ENCODE measurements at places on chromosomes 16 and 17. TPM values are rescaled to one million over a fixed set of nuclear protein-coding genes. Genes with fewer than 3 reads are reported as not detected.

- no peak for DNase-seq
- H3K27ac ChIP-seq = no peak overlapping the region
- no peaks in the 10 kb centered on the region for H3K4me1 ChIP-seq
- no peak overlapping the region for H3K4me3 ChIP-seq
- peaks cover 5% of the 10 kb centered on the region for H3K27me3 ChIP-seq
Measured at GRCh38 chr17:62673614-62674362, 46.3 kb downstream of the MRC2 start.

NOL3 gene
- 5.8 TPM for polyA plus RNA-seq

DNA sequence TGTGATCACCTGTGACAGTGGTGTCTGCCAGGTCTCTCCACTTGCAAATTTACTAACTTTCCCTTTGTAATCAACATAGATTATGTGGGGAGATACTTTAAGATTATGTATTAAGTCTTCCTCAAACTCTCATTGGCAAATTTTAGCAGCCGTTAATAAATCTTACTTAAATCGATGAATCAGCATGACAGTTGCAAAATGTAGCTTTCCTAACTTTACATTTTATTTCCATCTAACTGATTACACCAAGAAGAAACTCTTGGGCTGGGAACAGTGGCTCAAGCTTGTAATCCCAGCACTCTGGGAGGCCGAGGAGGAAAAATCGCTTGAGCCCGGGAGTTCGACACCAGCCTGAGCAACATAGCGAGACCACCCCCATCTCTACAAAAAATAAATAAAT is 23.3 kb upstream of the CPNE2 start:
- no peak overlapping the region for H3K4me3 ChIP-seq
- H3K4me1 ChIP-seq = no peaks in the 10 kb centered on the region
- H3K36me3 ChIP-seq = no peaks in the 10 kb centered on the region

- no peak overlapping the region for H3K4me3 ChIP-seq
- H3K27ac ChIP-seq = no peak overlapping the region
- H3K27me3 ChIP-seq = no peaks in the 10 kb centered on the region
- H3K4me1 ChIP-seq = no peaks in the 10 kb centered on the region
Measured at GRCh38 chr16:6797223-6797622, 535.4 kb upstream of the RBFOX1 start.

PKMYT1 gene
- polyA plus RNA-seq = 11.0 TPM

GRCh38 chr17:66673668-66674276 is 161.1 kb upstream of the CACNG5 start:
- H3K27me3 ChIP-seq = no peaks in the 10 kb centered on the region
- H3K4me1 ChIP-seq = peaks cover 7% of the 10 kb centered on the region
- no peaks in the 10 kb centered on the region for H3K36me3 ChIP-seq

KIF2B gene
- not detected for polyA plus RNA-seq

SLC16A5 gene
- polyA plus RNA-seq = 25.5 TPM

DNA sequence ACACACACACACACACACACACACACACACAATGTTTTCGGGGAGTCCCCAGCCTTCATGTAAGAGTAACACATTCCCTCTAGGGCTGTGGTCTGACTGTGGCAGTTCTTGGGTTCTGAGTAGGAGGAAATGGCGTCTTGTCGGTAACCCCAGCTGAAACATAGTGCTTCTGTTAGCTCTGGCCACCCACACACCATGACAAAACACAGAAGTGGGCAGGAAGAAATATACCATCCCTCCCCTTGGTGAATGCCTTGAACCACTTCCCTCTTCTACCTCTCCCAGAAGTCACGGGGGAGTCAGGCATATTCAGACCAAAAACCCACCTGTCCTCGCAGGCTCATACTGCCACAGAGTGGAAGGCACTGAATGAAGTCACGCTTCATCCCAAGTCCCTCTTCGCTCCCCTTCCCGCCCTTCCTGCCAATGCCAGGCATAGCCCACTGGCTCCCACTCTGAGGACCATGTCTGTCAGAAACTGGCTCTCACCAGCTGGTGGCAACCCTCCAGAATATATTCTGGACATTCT is 11.5 kb downstream of the SLC35B1 start:
- peaks cover 17% of the 10 kb centered on the region for H3K27me3 ChIP-seq
- no peak for DNase-seq
- H3K27ac ChIP-seq = no peak overlapping the region
- peaks cover 15% of the 10 kb centered on the region for H3K36me3 ChIP-seq
- no peaks in the 10 kb centered on the region for H3K4me1 ChIP-seq
- H3K4me3 ChIP-seq = no peak overlapping the region

TPSAB1 gene
- polyA plus RNA-seq = 0.30 TPM

PABPN1L gene
- polyA plus RNA-seq = 0.12 TPM

DNA sequence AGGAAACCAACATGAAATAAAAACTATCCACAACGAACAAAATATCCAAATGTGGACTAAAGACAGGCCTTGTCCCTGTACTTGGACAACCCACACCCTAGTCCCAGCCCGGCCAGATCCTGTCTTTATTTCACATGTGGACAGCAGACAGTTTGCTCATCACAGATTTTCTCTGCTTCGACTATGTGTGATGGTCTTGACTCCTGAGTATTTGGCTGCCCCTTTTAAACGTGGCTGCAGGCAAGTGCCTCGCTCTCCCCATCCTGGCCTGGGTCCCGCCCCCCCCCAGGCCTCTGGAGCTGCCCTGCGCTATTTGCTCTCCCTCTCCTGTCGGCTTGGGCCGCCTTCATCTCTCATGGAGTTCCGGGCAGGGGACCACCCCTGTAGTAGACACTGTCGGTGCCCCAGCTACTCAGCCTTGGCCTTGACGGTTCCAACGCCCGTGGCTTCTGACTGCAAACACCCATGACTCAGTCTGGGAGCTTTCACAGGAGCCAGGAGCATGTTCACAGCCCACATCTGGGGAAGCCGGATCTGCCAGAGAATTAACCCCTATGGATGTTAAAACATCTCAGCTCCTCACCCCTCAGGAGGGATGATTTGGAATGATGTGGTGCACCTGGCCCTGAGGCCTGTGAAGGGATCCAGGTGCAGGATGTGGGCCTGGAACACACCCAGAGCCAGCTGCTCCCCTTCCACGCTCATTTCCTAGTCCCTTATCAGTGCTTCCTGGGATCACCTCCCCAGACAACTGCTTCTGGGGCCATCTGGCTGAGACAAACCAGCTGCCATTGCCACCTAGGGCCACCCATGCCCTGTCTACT is 229.7 kb upstream of the RPL38 start:
- H3K27ac ChIP-seq = no peak overlapping the region
- peak; percentile 26 for DNase-seq
- H3K4me3 ChIP-seq = no peak overlapping the region
- H3K36me3 ChIP-seq = no peaks in the 10 kb centered on the region

CNGB1 gene
- polyA plus RNA-seq = 7.5 TPM

GRCh38 chr16:67170168-67170948 is at the start of gene NOL3:
Gene NOL3 (plus strand): TSS chr16:67170538.
- peaks cover 99% of the 10 kb centered on the region for H3K27me3 ChIP-seq
- no peak within 1 kb of the TSS for H3K27ac ChIP-seq
- no peaks in the 10 kb centered on the region for H3K36me3 ChIP-seq
- H3K4me3 ChIP-seq = peak within 1 kb of the TSS; percentile 29

KRTAP4-1 gene
- polyA plus RNA-seq = not detected

DNA sequence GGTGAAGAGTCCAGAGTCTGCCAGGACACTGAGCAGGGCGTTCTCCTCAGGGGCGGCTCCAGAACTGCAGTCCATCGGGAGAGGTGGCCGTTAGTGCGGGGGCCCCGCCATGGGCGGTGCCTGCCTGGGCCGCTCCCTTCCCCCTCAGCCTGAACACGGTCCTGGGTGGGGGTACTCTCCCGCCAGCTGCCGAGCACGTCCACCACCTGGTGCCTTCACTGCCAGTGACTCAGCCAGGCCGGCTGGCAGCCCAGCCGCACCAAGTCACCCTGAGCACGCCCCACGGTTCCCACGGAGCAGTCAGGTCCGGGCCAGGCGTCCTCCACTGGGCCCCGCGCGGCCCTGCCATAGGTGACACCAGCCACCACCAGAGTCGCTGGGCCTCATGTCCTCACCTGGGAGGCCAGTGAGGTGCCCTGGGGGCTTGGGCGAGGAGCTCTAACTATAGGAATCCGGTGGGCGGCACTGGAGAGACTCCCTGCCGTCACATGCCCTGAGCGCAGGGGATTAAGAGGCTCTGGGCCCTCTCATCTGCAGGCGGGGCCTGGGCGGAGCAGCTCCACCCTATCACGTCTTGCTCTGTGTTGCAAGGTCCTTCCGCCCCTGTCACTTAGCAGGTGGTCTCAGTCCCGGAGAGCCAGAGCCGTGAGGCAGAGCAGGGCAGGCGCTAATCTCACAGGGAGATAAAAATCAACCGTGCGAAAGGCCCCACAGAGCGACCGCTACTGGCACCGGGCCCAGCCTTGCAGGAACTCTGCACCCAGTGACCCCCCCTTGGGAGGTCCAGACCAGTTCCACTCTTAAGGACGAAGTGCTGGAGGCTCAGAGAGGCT is 14.3 kb downstream of the PIEZO1 start:
- H3K4me1 ChIP-seq = peaks cover 63% of the 10 kb centered on the region
- DNase-seq = peak; percentile 90
- H3K4me3 ChIP-seq = peak overlapping the region; percentile 36
- no peaks in the 10 kb centered on the region for H3K27me3 ChIP-seq
- peak overlapping the region; percentile 84 for H3K27ac ChIP-seq

GRCh38 chr16:22400900-22401299 is 26.5 kb upstream of the CDR2 start:
- H3K4me1 ChIP-seq = no peaks in the 10 kb centered on the region
- H3K27ac ChIP-seq = no peak overlapping the region
- no peak overlapping the region for H3K4me3 ChIP-seq
- no peaks in the 10 kb centered on the region for H3K36me3 ChIP-seq
- no peak for DNase-seq
- no peaks in the 10 kb centered on the region for H3K27me3 ChIP-seq

GRCh38 chr17:38958756-38959155 is 8.4 kb downstream of the FBXO47 start:
- H3K36me3 ChIP-seq = no peaks in the 10 kb centered on the region
- no peaks in the 10 kb centered on the region for H3K4me1 ChIP-seq
- no peak overlapping the region for H3K27ac ChIP-seq

GRCh38 chr16:58931436-58931835 is 197.3 kb upstream of the GOT2 start:
- H3K4me1 ChIP-seq = no peaks in the 10 kb centered on the region
- no peaks in the 10 kb centered on the region for H3K27me3 ChIP-seq
- no peak overlapping the region for H3K4me3 ChIP-seq
- H3K27ac ChIP-seq = no peak overlapping the region
- no peaks in the 10 kb centered on the region for H3K36me3 ChIP-seq
- DNase-seq = no peak

DNA sequence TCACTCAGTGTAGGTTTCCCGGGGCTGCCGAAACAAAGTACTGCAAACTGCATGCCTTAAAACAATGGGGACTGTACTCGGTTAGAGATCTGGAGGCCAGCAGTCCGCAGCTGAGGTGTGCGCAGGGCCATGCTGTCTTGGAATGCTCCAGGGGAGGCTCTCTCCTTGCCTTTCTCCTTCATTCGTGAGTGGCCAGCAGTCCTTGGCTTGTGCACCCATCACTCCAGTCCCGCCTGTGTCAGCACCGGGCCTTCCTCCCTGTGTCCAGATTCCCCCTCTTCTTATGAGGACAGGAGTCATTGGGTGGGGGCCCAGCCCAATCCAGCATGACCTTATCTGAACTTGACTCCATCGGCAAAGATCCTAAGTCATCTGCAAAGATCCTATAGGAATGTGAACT is 43.4 kb downstream of the COX4I1 start:
- no peak overlapping the region for H3K27ac ChIP-seq
- no peaks in the 10 kb centered on the region for H3K36me3 ChIP-seq
- DNase-seq = no peak
- H3K27me3 ChIP-seq = no peaks in the 10 kb centered on the region

DNA sequence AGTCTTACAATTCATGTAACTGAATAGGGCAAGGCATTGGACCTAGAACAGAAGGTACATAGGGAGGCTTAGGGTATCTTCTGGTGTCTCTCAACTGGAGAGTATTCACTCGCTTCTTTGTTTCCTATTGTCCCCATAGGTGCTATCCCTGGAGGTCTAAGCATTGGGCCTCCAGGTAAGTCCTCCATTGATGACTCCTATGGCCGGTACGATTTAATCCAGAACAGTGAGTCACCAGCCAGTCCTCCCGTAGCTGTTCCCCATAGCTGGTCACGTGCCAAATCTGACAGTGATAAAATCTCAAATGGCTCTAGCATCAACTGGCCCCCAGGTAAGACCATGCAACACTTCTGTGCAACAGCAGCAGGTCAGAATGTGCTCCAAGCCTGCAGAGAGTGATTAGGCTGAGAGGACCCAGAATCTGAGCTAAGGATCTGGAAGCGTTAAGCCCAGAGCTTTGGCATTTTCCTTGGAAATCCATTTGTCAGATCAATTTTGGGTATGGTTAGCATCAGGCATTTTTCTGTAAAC is 35.7 kb downstream of the TMC6 start:
- DNase-seq = no peak
- no peaks in the 10 kb centered on the region for H3K27me3 ChIP-seq
- peaks cover 50% of the 10 kb centered on the region for H3K36me3 ChIP-seq
- no peak overlapping the region for H3K27ac ChIP-seq
- no peak overlapping the region for H3K4me3 ChIP-seq

GRCh38 chr16:57627184-57627871 is 1.1 kb upstream of the ADGRG1 start:
- no peaks in the 10 kb centered on the region for H3K27me3 ChIP-seq
- H3K4me1 ChIP-seq = peaks cover 46% of the 10 kb centered on the region
- no peak overlapping the region for H3K4me3 ChIP-seq
- DNase-seq = no peak
- no peak overlapping the region for H3K27ac ChIP-seq

DNA sequence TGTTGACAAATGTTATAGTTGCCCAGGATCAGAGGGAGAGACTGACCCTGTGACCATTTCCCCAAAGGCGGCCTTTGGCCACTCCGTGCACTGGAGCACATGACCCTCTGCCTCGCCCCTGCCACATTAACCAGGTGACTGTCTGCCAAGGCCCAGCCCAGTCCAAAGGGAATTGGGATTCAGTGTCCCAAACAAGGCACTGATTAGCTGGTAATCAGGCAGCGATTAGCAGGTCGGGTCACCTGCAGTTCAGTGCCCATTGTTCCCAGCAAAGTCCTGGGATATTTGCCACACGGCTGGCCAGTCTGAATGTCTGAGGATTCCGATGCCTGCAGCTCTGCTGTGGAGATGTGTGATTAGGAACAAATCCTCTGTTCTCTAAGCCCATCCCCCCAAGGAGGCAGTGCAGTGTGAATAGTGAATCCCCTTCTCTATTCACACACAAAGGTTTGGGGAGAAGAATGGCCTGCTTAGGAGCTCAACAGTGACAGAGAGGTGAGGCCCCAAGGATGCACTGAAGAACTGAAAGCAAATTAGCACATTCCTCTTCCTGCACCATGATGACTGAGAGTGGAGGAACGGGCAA is 123.1 kb upstream of the MAF start:
- no peaks in the 10 kb centered on the region for H3K36me3 ChIP-seq
- H3K4me3 ChIP-seq = no peak overlapping the region
- H3K27me3 ChIP-seq = no peaks in the 10 kb centered on the region
- peak; percentile 97 for DNase-seq

MAZ gene
- polyA plus RNA-seq = 236 TPM

TSEN54 gene
- polyA plus RNA-seq = 65.3 TPM

SLFN12L gene
- polyA plus RNA-seq = 1.4 TPM

- H3K27ac ChIP-seq = no peak overlapping the region
- DNase-seq = no peak
Measured at GRCh38 chr16:73113336-73113735, 65.4 kb upstream of the ZFHX3 start.

GRCh38 chr17:40886090-40886489 is 1.0 kb upstream of the KRT20 start:
- H3K27ac ChIP-seq = peak overlapping the region; percentile 87
- H3K4me3 ChIP-seq = no peak overlapping the region
- no peaks in the 10 kb centered on the region for H3K27me3 ChIP-seq

- no peaks in the 10 kb centered on the region for H3K27me3 ChIP-seq
- no peak overlapping the region for H3K27ac ChIP-seq
Measured at GRCh38 chr17:69503711-69504110, 89.2 kb downstream of the MAP2K6 start.
